ENCODE measurements at places on chromosomes 3 and 15. TPM values are rescaled to one million over a fixed set of nuclear protein-coding genes. Genes with fewer than 3 reads are reported as not detected.
A peak's percentile ranks its signal among the peaks of the same experiment; 100 is the strongest.

Gene CCNB2
- total RNA-seq = 193 TPM

Gene DPH3
- total RNA-seq = 24.1 TPM

Gene SPINK8
- not detected for total RNA-seq

GRCh38 chr3:39106281-39106811, 1.1 kb downstream of the GORASP1 start:
- peak; percentile 9 for DNase-seq

- DNase-seq = peak; percentile 21
Observed at GRCh38 chr3:171901615-171902312, 58.6 kb downstream of the TMEM212 start.

GRCh38 chr3:177527182-177527581, 329.9 kb upstream of the TBL1XR1 start:
- no peak for DNase-seq

DNA sequence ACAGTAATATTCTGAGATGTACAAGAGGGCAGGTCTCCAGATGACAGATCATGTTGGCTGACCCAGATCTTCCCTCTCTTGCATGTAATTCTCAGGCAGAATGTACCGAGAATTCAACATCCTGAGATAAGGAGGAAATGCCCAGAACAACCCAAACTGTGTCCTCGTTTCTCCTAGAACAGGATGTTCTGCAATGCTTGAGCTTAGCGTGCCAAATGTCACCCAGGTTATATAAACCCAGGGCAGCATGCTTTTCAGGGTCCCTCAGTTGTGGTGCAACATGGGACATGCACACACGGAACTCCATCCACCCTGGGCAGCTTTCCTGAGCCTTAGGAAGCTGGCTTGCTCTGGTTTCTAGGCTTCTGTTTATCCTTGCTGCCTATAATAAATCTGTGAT, 102.1 kb upstream of the CMC1 start:
- no peak for DNase-seq

- no peak for DNase-seq
Observed at GRCh38 chr3:124101643-124102042, 109.7 kb upstream of the ROPN1 start.

- DNase-seq = peak; percentile 11
Observed at GRCh38 chr3:106206146-106206545, 337.3 kb upstream of the CBLB start.

DNA sequence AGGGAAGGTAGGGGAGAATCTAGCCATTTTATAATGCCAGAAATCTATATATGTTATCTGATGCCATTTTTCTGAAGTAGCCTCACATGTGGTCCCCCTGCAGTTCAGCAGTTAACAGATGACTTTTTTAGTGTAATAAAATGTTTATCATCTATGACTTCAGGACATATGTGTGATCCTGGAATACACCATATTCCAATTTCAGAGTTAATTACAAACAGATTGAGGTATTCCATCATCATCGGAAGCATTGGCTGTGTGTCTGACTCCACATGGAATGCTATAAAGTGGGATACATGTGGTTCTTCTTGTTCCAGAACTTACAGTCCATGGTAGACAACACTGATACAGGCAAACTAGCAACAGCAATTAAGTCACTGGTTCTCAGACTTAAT, 45.9 kb upstream of the LIMD1 start:
- DNase-seq = no peak

Gene SCAANT1
- not detected for total RNA-seq

DNA sequence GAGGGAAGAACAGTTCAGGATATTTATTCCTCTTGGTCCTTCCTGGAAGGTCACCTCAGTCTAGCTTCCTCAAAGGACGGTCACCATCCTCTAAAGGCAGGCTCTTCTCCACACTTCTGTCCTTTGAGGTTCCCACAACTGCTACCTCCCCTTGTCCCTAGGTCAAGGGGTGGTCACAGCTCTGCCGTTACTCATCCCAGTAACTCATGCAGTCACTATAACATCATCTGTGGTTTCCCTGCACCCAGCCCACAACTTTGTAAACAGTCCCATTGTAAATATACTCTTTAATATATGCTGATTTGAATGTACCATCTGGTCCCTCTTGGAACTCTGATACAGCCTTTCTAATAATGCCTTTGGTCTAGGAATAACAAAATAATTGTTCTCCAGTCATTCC, 887.4 kb downstream of the FHIT start:
- no peak for DNase-seq

Gene FBXW12
- 0.30 TPM for total RNA-seq

Gene KY
- not detected for total RNA-seq

GRCh38 chr3:174270841-174271240, 588.3 kb upstream of the NAALADL2 start:
- DNase-seq = no peak

GRCh38 chr15:85488997-85489396, 108.6 kb downstream of the AKAP13 start:
- no peak for DNase-seq

Gene GP9
- not detected for total RNA-seq

GRCh38 chr3:66615643-66616301, 115.0 kb upstream of the LRIG1 start:
- DNase-seq = no peak

Measured in SJCRH30 (cell line).